Kidney tubule cell (primary cell): ENCODE measurements at places on chromosomes 7 and 10.

GRCh38 chr10:44389150-44389549 lies 4.3 kb upstream of the CXCL12 start:
- DNase-seq: no peak

DNA sequence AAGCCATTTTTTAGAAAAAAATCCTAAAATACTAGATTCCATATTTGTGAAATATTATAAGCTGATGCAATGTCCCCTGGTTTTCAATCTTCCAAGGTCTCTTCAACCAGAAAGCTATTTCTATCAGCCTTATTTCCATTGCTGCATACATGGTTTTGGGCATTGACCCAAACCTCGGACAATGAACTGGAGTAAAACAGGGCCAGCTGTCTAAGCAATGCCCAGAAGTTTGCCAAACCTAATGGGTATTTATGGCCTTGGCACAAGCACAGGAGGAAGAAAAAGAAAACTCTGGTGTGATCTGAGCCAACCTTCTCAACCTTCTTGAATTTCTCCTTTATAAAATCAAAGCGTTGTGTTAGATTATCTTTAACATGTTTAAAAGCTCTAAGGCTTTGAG lies 402.3 kb downstream of the DNAJB9 start:
- DNase-seq: no peak

DNA sequence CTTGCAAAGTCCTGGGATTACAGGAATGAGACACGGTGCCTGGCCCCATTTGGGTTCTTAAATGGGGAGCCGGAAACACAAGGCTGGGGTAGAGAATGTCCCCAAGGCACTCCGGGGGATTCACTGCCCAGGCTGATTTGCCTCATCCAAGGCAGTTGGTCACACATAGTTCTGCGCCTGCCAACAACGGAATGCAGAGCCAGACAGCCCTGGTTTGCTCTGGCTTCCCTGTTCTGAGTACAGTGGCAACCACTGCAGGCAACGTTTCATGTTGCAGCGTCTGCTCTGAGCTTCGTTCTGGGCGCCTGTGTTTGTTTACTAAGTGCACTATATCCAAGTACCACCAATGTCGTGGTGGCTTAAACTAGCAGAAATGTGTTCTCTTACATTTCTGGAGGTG lies 61.7 kb upstream of the C1QL3 start:
- DNase-seq: no peak

DNA sequence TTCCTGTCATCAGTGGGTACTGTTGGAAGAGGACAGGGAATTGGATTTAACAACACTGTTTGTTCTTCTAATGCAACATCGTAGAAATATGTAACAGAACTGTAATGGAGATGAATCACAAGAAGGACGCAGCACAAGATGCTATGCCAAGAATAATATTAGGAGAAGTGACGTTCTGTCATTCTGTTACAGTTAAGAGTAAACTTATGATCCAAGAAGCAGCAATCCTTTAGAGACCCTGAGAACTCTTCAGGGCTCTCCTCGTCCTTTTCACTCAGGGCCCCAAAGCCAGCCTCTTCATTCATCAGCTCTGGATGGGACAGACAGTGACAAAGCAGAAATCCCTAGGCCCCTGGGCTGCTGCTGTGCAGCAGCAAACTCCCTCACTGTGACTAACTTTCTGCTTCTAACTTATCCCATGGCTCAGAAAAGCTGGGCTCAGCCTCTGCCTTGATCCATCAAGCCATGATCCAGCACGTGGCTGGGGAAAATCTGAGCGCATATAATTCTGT lies 8.7 kb upstream of the IL6 start:
- DNase-seq: peak; percentile 67

- no peak for DNase-seq
These were observed 50.6 kb downstream of the ARHGAP22 start for GRCh38 chr10:48554246-48554645.

DNA sequence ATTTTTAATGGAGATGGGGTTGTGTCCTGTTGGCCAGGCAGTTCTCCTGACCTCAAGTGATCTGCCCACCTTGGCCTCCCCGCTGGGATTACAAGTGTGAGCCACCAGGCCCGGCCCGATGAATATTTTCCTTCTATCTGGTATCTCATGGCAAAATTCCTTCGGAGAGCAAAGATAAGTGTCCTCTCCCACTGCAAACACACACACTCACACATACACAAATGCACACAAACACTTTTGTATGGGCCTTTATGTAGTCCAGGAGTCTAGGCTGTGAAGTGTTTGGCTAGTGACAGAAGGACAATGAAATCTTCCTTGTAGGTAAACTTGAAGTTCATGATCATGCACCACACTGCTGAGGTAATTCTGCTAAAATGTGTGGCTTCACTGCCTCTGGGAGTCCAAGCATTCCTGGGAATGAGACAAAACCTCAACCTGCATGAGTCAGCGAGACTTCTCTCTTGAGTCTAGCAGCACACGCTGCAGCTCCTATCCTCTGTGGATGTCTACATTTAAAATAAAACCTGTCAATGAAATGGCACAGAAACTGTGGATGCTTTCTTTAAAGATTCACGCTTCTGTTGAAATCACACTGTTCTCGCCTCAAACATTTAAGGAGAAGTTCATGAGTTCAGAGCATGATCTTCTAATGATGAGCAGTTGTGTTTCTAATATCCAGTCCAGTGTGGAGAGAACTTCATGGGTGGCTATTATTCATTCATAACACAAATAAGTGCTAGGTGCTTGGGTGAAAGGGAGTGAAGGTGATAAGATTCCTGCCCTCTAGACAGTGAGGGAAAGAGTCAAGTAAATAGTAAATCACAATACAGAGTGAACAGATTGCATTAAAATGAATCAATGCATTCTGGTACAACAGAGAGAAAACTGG lies 96.5 kb downstream of the NRP1 start:
- DNase-seq: peak; percentile 99

DNA sequence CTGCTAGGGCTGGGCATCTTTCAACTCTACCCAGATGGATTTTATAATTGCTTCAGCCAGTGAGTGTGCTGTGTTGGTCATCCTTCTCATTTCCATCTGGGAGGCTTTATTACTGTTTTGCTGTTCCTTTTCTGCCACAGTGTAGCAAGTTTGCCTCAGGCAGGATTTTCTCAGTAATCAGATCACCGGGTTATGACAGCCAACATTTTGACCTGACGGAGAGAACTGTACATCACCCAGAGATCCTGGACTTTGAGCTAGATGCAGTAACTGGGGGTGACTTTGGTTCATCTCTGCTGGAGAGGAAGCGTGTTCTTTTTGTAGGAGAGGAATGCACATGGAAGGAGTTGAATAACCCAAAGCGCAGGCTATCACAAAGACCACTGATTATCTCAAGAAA lies 111.8 kb upstream of the AGR3 start:
- DNase-seq: no peak

GRCh38 chr10:11661441-11661840 lies 50.0 kb upstream of the USP6NL start:
- DNase-seq: no peak

- DNase-seq: peak; percentile 38
These were observed 1355.2 kb downstream of the XPNPEP1 start for GRCh38 chr10:108567899-108568752.

GRCh38 chr10:121648493-121648892 lies 50.2 kb upstream of the FGFR2 start:
- DNase-seq: no peak

DNA sequence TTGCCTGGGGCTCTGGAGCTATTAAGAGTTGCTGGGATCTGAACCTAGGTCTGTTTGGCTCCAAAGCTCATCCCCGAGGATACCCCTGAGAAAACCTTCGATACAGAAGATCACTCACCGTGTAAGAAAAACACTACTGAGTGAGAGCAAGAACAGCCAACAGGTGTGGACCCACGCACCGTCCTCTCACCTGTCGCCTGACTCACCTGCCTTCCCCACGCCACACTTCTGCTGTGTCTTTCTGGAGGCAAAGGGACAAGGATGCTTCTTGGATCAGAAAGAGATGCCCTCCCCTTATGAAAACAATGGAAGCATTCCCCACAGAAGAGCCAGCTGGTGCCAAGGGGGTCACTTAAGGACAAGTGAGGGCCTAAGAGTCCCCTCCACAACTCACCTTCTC lies 46.7 kb downstream of the COL13A1 start:
- no peak for DNase-seq

DNA sequence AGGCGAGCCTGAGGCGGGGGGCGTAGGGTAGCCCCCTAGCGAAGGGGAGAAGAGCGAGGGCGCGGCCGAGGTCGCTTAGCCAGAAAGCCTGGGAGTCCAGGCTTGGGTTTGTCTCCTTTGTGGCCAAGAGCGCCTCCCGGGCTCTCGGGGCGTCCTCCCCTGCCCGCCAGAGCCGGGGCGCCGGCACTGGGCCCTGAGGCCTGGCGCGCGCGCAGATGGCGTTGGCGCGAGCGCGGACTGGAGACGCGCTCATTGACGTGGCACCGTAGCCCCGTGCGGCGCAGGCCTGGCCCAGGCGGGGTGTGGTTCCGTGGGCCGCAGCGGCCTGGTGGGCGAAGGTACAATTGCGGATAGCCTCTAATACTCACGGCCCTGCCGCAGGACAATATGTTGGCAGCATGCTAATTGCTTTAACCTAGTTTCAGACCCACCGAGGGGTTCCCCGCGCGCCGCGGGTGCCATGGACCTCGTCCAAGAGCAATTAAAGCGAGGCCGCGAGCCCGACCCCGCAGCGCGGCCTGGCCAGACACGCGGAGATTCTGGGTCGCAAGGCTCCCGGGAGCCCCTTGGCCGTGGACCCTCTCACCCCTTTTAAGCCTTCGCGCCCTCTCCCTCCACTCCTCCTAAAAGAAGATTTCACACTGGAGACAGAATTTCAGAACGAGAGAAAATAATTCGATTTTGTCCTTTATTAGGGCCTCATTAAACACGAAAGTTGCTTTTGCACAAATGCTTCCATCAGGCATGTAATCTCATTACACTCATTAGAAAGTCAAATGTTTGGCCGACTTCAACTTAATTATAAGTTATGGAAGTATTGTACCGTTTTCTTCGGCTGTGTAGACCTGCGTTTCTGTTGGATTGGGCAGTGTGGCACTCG lies 3.1 kb downstream of the PTF1A start:
- DNase-seq: no peak

DNA sequence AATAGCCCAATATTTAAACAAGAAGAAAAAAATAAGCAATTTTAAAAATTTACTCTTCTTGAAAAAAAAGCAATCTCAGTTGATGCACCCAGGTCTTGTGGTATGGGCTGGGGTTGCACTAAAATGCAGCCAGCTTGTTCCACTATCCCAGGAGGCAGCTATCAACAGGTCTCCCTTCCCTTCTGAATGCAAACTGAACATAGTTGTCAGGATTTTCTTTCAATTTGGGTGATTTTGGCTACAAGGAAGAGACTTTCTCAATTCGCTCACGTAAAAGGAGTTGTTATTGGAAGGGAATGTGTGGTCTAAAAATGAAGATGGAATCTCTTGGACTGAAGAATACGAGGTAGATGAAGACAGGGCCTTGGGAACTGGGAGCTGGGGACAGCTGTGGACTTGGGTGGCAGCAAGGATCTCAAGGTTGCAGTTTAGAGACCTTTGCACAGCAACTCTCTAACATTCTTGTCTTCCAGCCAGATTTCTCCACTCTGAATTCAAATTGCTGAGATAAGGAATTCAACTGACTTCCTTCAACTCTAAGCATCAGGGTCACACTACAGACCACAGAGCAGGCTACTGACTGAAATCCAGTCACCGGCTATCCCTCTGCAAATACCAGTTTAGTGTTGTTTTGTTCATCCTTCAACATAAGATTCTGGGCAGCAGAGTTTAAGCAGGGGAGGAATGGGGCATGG lies 3.1 kb upstream of the TMEM26 start:
- no peak for DNase-seq
